ENCODE measurements at places on chromosomes 1 and 21.

- DNase-seq, result no peak
Observed at GRCh38 chr1:46961066-46961758, 19.9 kb upstream of the CYP4A11 start.

DNA sequence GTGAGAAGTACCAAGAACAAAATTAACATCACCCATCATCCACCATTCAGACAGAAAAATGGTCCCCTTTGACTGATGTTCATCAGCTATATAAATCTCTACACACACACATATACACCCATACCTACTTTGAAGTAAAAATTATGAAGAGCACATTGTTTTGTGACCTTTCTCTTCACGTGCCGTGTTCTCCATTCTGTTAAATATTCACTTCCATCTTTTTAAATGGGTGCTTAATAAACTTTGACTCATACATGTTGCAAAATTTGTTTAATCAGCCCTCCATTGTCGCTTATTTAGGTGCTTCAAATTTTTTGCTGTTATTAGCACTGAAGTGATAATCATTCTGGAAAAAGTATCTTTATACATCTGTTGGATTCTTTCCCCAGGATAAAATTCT is 80.1 kb downstream of the CLIC6 start:
- DNase-seq, result no peak

DNA sequence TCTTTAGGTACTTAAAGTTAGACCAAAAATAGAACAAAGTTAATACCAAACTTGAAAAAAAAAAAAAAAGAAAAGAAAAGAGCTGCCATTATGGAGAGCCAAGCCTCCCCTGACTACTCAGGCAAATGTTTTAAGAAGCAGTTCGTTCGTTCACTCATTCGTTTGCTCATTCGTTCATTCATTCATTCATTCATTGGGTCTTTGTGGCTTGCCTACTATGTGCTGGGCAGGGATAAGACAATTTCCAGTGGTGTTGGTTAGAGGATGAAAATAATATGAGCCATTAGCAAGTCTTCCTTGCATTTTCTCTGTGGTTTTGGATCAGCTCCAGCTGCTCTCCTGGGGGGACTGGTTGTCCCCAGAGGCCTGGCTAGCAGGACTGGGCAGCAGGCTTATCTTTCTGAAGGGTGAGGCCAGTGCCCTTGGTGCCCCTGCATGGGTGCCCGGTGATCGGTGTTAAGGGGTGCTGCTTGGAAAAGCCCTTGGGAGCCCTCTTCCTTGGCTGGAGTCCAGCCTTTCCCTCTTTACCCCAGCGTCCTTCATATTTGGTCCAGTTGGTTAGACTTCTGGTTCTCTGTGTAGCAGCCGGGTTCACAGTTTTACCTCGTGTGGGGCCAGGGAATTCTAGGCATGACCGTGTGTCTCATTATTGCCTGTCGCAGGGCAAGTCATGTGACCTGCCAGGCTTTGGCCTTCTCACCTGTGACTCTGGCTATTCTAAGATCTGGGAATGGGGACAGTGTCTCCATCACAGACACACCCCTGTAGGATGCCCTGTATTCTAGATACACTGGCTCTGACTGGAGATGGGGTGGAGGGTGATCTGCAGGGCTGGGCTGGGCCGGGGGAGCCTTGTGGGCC is 32.8 kb downstream of the LHX4 start:
- DNase-seq, result peak; percentile 43

- DNase-seq, result no peak
Observed at GRCh38 chr21:38639571-38640354, 141.5 kb upstream of the ERG start.

- no peak for DNase-seq
Observed at GRCh38 chr1:28395181-28395580, 25.6 kb downstream of the PHACTR4 start.

DNA sequence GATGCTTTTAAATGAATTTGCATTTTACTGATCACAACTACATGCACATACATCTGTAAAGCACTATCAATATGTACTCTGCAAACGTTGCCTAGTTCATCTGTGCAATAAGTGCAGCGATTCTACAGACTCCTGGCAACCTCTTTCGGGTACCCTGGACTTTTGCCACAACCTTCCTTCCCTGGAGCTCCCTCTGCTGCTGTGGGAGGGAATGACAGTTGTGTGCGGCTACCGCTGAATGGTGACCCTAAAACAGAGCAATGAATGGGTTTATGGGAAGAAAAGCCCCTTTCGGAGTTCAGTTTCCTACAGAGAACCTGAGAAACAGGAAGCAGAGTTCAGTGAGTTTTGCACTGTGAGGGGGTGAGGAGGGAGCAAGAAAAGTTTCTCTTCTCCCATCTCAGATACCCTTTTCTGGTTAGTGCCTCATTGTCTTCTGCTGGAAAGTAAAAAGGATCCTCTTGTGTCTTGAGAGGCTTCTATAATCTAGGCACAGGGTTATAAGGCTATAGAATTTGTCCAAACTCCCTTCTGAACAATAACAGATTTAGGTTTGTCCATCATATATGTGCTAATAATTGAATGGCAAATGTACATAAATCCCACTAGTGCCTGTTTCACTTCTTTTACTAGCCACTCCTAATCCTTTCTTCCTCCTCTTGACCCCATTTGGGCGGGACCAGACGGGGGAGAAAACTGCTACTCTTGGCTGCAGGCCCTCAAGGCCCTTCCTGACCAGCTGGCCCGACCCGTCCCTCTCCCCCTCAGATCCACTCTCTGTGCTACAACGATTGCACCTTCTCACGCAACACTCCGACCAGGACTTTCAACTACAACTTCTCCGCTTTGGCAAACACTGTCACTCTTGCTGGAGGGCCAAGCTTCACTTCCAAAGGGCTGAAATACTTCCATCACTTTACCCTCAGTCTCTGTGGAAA is 19.8 kb upstream of the SARS1 start:
- DNase-seq, result no peak

DNA sequence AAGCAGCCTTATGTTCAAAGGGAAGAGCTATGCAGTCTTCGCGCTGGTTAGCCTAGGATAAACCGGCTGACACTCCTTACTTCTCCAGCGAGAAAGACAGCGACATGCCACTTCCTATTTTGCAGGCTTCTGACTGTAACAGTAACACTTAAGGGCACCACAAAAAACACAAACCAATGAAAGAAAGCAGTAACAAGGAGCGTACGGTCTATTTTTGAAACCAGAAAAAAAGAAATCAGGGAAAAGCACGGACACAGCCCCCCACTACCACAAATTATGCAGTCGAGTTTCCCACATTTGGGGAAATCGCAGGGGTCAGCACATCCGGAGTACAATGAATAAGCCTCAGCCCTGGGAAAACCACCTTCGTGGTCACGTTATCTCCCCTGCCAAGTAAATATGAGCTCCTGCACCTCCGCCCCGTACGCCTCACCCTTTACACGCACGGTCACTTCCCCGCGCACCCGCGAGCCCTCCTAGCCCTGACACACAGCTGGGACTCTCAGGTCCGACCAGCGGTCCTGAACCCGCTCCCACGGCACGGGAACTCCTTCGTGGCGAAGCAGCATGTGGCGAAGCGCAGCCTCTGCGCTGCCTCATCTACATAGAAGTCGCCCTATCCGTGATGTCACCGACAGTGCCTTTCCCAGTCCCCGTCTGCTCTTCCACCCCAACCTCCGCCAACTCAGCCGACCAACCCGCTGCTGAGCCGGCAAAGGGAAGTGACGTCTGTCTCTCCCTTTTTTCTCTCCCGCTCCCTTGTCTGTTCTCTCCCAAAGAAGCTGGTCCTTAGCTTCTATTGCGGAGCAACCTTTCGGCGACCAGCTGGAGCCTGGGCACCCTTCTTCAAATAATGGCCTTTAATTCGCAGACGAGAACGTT is 40.9 kb upstream of the PPIAL4F start:
- DNase-seq, result peak; percentile 74

- no peak for DNase-seq
Observed at GRCh38 chr1:224671076-224671475, 55.0 kb downstream of the CNIH3 start.

- no peak for DNase-seq
Observed at GRCh38 chr1:203985676-203986075, 87.2 kb upstream of the SOX13 start.

DNA sequence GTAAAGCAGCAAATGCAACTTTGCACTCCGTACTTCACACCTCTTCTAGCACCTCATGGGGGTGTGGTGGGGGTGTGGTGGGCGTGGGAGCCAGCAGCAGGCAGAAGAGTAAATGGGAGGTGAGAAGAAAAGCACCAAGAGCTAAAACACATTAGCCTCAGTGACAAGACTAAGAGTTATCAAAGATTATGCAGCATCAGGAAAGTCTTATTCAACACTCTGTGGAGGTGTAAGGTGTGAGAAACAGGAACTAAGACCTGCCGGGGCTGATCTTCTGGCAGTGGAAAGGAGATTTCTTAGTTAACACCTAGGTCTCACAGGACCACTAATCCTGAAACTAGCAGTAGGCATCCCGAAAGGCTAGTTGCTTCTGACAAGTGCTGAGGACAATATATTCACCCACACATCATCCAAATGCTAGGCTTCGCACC is 9.9 kb downstream of the TGFBR3 start:
- no peak for DNase-seq

- DNase-seq, result no peak
Observed at GRCh38 chr1:210482945-210483617, 154.4 kb downstream of the HHAT start.

DNA sequence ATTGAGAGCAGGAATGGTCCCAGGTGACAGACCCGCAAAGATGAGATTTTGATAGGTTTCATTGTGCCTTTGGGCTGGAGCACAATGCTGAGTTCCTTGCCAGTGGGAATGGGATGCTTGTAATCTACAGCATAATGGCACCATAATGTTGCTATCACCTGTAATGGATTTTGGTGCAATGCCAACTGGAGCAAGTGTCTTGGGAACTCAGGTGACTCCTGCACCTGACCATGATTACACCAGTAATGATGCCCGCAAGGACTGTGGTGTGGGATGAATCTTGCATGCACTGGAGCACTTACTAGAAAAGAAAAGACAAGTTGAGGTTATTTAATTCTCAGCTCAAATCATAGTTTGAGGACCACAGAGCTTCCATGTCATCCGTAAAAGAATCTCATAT is 96.7 kb downstream of the PTPRU start:
- DNase-seq, result no peak

GRCh38 chr1:79741720-79742421 is 735.3 kb upstream of the ADGRL4 start:
- DNase-seq, result no peak

- DNase-seq, result no peak
Observed at GRCh38 chr1:24903011-24903461, 27.0 kb downstream of the RUNX3 start.
